AG04449 (cell line): ENCODE measurements at places on chromosomes 4 and X.

GRCh38 chrX:24574743-24575142 is 72.4 kb downstream of the PCYT1B start:
- DNase-seq = no peak

DNA sequence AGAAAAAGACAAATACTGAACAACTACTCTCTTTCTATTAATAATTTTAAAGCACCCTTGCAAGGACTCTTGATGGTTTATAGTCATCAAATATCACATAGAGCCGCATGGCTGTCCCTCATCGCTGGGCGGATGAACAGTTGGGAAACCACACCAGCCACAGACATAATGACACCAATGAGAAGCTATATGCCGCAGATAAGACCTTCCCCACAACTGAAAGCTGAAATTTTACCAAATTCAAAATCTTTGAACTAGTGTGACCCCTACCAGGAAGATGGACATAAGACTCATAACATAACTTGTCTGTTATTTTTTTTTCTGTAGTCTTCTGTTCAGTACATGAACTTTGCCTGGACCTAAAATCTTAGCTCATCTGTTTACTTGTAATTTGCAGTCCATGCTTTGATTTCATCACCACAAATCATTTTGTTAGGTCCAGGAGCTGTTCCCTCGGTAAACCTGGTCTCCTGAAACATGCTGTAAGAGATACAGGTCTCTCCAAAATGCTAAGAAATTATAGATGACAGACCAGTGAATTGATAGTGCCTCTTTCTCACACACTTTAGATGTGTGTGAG is 157.3 kb upstream of the RAPGEF2 start:
- DNase-seq = no peak

DNA sequence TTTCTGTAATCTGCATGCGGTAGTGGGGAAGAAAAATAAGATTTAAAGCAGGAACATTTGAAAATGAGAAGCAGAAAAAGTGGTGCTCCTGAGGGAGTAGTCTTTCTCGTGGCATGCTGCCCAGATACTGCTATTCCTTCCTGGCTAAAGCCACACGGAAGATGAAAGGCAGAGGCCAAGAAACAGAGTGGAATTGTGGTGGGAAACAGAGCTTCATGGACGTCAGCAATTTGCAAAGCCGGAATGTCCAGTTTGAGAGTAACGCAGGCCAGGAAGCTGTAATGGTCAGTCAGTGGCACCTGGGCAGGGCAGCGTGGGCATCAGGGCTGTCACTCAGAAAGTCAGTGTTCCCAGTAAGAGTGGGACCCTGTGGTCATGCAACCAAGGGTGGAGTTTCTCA is 63.7 kb upstream of the FMR1 start:
- DNase-seq = no peak

- DNase-seq = no peak
Observed at GRCh38 chr4:173748353-173748752, 218.3 kb upstream of the HAND2 start.

DNA sequence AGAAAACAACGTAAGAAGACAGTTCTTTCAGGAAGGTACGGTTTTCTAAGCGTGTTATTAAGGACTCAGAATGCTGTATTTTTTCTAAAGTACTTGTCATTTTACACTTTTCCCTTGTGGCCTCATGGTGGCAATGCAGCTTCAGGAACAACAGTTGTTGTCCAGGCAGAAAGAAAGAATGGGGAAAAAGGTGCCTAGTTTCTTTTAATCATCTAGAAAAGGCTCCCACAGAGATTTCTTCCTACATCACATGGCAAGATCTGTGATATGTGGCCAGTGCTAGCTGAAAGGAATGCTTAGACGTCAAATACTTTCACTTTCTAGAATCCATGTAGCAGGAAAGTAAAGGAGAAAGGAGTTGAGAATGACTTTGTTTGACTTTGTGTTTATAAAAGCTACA is 49.0 kb upstream of the TRAM1L1 start:
- DNase-seq = peak; percentile 41

- no peak for DNase-seq
Observed at GRCh38 chrX:109843963-109844751, 111.1 kb upstream of the ACSL4 start.

- no peak for DNase-seq
Observed at GRCh38 chrX:137565921-137566745, at the start of gene ZIC3. Gene ZIC3, plus strand, starts transcription at chrX:137566127. Its CDS starts 565 bp downstream, at chrX:137566692.

- no peak for DNase-seq
Observed at GRCh38 chr4:138572007-138572406, 329.9 kb upstream of the SLC7A11 start.

DNA sequence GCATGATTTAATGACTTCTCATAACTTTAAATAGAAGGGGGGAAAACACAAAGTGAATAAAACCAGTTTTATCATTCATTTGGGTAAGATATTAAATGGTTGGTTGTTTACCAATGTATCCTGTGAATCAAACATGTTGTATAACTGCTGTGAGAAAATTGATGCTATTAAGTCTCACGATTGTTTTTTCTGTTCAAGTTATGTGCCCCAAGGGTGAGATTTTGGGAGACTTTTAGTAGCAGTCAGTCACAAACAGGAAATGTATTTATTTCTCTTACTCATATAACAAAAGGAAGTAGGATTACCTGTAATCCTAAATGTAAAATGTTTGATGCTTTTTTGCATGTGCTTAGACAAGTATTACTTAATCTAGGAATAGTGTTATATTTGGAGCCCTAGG is 39.2 kb downstream of the MTHFD2L start:
- DNase-seq = no peak

DNA sequence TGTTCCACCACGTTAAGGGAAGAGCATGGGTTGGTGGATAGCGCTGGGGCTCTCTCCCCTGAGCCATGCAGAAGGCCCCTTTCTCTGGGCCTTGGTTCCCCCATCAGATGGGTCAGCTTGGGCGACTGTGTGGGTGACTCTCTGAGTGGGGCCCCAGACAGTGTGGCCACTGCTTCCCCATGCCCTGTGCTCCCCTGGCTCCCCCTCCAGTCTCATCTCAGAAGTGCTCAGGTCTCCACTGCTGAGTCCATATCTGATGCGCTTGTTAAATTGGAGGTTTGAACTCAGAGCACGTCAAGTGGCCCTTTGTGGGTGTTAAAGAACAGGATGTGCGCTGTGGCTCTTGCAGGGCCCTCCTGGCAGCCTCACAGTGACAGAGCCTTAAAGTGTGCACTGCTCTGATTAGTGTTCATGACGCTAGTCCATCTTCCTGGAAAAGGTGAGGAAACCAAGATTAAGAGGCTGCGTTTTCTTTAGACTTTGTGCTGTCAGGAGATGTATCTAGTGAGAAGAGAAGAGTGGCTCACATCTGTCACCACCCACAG is 59.8 kb downstream of the NELFA start:
- no peak for DNase-seq

GRCh38 chrX:29461039-29461438 is 754.3 kb upstream of the MAGEB2 start:
- no peak for DNase-seq

DNA sequence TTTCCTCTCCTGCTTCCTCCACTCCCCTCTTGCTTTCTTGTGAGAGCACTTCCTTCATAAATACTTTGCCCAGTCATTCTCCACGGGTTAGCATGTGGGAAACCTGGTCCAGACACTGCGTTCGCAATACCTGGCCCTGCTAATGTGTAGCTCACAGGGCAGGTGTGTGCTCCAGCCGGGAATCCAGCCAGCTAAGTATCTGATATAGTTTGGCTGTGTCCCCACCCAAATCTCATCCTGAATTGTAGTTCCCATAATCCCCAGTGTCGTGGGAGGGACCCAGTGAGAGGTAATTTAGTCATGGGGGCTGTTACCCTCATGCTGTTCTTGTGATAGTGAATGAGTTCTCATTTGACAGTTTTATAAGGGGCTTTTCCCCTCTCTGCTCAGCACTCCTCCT is 32.2 kb upstream of the STX18 start:
- DNase-seq = no peak

GRCh38 chrX:119706616-119707015 is 13.6 kb upstream of the SEPTIN6 start:
- DNase-seq = no peak

GRCh38 chrX:106862972-106863688 is 40.0 kb downstream of the RIPPLY1 start:
- no peak for DNase-seq

DNA sequence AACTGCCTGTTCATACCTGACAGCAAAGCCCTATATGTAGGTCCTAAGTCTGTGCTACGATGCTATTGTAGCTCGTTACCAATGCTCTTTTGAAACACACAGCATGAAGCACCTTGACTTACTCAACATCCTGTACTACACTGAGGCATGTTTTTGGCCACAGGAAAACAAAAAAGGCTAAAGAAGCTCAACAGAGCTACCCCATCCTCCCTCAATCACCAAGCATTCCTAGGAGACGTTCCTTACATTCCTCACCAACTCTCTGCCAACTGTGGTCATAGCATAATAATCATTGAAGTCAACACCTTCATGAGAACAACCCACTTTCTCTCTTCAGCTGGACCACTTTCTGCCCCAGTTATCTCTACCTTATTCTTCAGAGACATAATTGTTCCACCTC is 73.7 kb upstream of the SLC25A43 start:
- DNase-seq = no peak

GRCh38 chr4:142406917-142407501 is 439.1 kb downstream of the INPP4B start:
- DNase-seq = no peak

GRCh38 chr4:80097400-80098177 is 24.6 kb upstream of the ANTXR2 start:
- no peak for DNase-seq

DNA sequence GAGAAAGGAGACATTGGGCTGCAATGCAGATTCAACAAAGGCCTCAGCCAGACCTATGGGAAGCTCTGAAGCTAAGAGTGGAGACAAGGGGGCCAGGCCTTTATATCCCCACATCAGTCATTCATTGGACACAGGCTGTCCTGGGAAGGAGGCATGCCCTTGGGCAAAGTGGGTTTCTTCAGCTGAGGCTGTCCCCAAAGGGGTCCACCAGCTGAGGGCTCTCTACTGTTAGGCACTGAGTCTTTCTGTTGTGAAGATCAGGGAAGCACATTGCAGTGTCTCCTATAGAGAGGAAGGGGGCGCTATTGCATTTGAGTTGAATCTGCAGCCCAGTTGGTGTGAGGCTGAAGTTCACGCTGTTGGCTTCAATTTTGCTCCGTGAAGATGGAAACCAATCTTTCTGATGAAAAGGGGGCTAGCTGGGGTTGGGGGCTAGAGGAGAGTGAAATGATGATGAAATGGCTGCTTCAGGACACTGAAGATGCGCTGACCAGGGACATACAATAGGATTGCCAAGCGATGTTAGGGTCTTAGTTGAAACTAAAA is 48.0 kb downstream of the SLC25A5 start:
- DNase-seq = no peak

GRCh38 chr4:77193511-77194102 is 36.6 kb downstream of the CCNG2 start:
- DNase-seq = no peak

DNA sequence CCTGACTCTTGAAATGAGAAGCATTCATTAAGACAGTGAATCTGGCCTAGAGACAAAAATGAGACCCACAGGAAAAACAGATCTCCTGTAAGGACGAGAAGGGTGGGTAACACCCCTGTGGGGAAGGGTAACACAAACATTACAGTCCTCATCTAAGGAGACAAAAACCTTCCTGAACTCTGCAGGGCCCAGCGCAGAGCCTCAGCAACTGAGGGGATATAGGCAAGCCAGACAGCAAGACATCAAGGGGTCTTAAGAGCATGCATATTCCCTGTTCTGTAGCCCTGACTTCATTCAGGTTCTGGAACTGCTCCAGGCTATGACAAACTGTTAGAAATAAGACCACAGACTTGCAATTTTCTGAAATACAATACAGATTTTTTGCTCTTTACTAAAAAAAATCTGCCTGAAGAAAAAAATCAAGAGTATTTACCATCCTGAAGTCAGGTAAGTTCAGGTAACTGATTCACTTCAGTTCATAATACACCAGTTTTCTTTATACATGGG is 15.5 kb downstream of the COX18 start:
- DNase-seq = no peak

DNA sequence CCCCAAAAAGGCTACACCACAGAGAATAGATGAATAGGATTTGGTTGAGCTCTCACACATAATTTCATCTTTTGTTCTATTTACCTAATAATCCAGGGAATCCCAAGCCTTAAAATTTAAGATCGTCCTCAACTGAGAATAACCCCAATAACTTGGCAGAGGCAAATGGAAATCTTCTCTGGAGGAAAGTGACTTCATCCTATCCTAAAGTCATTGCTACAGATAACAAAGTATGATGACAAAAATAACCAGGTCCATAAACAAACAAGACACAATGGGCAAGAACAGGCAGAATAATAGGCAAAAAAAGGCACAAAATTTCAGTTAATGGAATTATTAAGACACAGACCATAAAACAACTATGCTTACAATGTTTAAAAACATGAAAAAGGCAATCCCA is 177.3 kb upstream of the STK26 start:
- DNase-seq = no peak

- DNase-seq = no peak
Observed at GRCh38 chr4:90211174-90211573, 84.0 kb downstream of the CCSER1 start.

- no peak for DNase-seq
Observed at GRCh38 chr4:168538632-168539031, 41.8 kb downstream of the PALLD start.

DNA sequence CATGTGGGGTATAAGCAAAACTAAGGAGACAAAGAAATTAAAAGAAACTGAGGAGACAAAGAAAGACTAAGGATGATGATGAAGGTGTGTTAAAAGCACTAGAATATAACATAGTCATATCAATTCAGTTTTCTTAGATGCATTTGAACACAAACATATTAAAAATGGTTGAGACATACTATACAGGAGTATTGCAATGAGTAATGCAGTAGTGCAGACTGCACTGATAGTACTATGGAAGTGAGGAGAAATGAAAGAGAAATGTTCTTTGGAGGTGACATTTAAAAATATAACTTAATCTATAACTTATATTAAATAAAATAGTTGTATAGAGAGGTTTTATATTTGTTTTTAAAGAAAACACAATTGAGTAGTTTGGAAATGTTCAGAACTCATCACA is 279.2 kb downstream of the CAMK2D start:
- no peak for DNase-seq

GRCh38 chrX:48818866-48819265 is 7.4 kb upstream of the ERAS start:
- DNase-seq = no peak
